ENCODE measurements at places on chromosomes 13 and 19.

GRCh38 chr13:45928176-45928575 is 76.6 kb upstream of the SIAH3 start:
- no peak for DNase-seq

DNA sequence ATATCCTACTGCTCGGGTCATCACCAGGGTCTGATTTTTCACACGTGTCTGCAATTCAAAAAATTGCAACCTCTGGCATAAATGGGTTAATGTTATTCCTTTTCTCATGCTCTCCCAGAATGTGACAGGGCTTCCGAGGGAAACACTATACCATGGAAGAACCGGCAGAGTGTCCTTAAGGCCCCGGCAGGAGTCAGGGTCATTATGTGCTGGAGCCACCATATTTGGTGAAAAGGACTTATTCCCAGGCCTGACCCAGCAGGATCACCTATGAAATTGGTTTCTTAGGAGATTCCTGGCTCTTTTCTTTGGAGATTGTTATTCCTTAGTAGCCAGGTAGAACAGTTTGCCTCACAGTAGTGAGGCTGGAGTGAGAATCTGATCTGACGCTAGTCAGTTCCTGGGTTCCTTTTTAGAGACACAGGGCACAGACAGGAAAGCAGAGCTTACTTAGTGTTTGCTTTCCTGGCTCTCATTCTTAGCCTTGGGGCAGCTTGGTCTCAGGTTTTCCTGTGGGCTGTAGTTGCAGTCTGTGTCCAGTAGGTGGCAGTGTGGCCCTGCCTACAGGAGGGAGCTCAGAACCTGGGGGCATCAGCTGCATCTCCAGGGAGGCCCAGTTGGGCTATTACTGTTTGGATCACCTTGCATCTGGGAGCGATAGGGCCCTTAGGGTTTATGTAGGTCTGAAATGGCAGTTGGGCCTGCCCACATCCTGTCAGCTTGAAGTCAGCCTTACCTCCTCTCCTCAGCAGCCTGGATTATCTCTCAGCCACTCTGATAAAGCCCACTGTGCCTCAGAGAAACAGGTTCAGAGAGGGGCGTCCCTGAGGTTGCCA is 12.4 kb downstream of the SNRNP70 start:
- DNase-seq: peak; percentile 61

DNA sequence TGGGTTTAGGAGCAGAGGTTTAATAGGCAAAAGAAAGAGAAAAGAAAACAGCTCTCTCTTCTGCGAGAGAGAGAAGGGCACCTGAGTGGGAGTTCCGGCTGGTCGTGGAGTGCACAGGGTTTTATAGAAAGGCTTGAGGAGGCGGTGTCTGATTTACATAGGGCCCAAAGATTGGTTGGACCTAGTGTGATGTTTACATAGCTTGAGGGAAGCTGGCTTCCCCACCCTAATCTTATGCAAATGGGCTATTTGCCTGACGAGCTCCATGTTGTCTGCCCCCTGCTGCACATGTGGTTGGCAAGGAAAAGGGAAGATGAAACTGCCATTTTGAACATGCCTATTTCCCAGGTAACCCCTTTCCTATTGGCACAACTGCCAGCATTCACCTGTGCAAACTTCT is 21.5 kb upstream of the MEDAG start:
- no peak for DNase-seq

GRCh38 chr13:90824032-90824431 is 523.5 kb upstream of the MIR17HG start:
- DNase-seq: no peak

DNA sequence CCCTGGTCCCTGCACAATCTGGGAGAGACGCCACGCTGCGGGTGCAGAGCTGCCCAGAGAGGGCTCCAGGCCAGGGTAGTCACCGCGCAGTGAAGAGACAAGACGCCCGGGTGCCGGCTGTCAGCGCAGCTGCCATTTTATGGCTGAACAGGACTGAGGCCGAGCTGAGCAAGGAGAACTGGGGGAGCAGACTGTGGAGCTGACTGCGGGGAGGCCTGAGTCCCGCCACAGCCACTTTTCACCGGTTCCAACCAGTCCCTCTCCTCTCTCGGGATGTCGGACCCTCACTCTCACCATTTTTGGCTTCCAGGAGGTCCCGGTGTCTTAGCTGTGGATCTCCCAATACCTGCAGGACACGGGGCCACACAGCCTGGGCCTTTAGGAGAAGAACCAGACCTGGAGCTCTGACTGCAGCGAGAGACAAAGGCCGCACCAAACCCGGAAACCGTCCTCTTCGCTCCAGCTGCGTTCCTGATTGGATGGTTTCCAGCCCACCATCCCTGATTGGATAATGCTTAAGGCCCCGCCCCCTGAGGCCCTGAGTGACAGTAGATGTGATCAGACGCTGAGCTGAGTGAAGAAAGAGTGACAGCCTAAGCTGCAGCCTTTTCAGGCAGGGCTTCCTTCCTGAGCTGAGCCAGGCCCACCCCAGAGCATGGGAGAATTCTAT is at the start of gene ZNF626:
Gene ZNF626 (minus strand): TSS at position 422 of the 670 bp plus-strand sequence. CDS start 125 bp downstream, at position 297.
- no peak for DNase-seq

DNA sequence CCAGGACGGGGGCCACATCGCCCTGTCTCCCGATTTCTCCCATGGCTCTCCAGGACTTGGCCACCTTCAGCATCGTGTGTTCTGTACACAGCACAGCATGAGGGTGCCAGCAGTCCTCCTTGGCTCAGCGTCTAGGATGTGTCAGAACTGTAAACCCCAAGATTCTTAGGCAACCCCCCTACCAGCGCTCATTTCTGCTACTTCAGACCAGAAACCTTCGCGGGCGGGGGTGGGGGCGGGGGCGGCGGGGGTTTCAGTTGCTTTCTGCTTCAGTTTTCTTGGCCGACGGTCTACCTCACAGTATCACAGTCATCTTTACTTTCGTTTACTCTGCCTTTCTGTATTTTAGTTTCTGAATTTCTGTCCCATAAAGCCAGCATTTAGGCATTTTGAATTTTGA is 82.4 kb downstream of the GGACT start:
- no peak for DNase-seq

- DNase-seq: no peak
Observed at GRCh38 chr13:44620057-44620456, 43.9 kb upstream of the TSC22D1 start.

DNA sequence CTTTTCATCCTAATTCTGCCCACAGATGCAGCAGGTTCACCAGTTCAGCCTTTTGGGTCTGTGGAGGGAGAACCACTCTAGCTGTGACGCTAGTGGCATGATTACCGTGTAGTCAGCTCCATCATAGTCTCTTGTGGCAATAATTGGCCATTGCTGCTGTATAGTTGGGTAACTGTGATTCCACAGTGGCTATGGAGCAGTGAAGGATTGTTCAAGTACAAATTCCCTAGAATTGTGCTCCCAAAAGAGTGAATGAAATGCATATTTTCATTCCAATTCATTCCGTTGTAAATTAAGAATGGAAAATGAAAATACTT is 856 bp downstream of the TEX26 start:
- no peak for DNase-seq

GRCh38 chr19:42115219-42115618 is 17.0 kb downstream of the POU2F2 start:
- no peak for DNase-seq

DNA sequence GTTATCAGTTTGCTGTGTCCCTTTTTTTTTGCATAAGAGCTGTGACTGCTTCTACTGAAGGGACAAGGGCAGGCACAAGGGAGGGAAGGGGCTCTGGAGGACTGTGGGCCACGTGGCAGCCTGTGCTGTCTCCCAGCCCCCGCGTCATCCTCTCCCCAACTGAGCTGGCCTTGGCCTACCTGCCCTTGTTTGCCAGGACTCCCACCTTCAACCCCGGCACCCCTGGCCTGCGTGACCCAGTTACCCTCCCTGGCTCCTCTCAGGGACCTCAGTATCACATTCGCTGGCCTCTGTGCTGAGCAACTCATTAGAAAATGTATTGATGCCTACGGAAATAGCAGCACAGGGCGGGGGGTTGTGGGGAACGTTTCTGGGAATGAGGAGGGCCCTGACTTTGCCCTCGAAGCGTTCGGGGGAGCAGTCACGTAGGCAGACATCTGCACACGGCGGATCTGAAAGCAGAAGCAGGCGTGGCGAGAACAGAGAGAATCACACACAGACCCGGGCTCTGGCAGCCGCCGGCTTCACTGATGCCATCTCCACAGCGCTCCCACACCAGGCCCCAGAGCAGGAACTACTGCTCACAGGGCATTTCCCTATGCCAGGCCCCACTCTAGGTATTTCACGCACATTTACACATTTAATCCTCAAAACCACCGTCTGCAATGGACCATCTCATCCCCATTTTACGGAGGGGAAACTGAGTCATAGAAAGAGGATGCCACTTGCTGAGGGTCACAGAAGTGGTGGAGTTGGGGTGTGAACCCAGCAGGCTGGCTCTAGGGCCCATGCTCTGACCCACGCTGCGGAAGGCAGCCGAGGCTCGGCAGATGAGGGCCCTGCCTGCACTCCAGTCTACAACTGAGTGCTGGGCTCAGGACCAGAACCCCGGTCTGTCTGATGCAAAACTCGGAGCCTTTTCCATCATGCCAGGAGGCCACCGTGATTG is 5.7 kb upstream of the ATF5 start:
- DNase-seq: no peak

DNA sequence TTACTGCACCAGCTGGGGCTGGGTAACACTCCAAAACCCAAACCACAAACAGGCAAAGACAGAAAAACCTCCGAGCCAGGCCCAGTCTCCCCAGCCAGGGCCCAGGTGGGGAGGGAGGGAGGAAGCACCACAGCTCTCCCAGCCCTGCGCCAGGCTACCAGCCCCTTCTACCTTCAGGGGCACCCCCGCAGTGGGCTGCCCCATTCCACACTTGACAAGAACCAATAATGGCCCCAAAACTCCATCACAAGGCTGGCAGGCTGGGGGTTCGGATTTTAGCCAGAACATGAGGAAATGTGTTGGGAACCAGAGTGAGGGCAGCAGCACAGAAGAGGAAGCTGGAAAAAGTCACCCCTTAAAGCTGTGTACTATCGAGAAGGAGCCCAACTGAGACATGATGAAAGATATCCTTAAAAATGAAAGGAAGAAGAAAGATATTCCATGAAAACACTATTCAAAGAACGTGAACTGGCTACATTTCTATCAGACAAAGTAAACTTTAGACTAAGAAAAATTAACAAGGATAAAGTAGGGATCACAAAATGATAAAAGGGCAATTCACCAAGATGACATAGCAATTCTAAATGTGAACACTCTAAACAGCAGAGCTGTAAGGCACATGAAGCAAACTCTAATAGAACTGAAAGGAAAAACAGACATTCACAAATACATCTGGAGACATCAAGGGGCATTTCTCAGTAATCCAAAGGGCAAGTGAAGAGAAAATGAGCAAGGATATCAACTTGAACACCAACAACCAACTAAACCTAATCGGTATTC is 12.9 kb downstream of the TUBGCP3 start:
- no peak for DNase-seq

DNA sequence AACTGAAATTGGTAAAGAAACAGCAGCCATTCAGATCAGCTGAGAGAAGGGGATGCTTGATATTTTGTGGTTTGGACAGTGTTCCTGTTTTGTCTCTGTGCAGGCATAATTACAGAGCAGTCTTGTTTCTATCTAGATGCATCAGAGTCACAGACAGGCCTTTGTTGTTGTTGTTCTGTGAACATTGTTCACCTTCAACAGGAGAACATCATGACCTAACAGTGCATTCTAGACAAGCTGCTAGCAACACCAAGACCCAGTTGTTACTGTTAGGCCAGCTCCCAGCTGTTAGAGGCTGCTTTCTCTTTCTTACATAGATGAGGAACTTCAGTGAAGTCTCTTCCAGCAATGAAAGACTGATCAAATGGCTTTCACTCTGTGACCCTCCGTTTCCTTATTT is 8.5 kb upstream of the LSR start:
- no peak for DNase-seq

DNA sequence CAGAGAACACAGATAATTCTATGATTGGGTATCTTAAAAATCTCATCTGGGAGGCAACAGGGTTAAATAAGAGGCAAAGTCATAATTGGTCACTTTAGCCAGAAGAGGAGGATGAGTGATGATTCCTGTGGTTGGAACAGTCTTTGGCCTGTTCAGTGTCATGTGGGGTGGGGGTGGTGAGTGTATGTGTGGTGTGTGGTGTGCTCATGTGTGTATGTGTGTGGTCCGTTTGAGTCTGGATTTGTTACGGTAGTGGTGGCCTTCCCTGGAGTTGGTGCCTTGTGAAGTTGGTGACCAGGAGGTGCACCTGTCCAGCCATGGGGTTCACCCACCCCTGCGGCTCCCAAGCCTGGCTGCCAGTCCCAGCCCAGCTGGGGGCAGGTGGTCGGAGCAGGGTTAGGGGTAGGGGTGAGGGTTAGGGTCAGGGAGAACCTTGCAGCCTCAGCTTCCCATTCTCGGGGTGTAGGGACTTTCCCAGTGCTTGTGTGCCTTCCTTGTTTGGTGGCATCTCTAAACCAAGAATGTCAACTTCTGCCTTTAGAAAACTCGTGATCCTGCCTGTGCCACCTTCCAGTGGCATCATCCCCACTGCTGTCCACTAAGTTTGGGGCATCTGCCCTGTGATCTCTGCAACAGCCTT is 97.5 kb downstream of the RAB20 start:
- DNase-seq: no peak

DNA sequence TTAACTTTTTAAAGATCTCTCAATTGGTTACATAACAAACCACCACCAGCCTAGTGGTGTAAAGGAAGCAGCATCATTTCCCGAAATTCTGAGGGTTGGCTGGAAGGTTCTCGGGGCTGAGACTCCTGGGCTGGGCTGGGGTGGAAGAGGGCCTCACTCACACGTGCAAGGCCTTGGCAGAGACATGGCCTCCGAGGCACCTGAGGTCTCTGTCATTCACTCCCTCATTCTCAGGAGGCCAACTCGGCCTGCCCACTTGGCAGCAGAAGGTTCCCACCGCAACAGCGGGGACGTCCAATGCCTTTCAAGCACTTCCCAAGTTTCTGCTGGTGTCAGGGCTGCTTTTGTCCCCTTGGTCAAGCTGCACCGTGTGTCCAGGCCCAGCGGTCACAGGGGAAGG is 18.6 kb upstream of the RASA3 start:
- DNase-seq: no peak

GRCh38 chr13:36907821-36908220 is 12.2 kb downstream of the SMAD9 start:
- DNase-seq: peak; percentile 20

- no peak for DNase-seq
Observed at GRCh38 chr19:10892256-10892655, 20.9 kb downstream of the CARM1 start.

GRCh38 chr19:12946092-12946721 is 545 bp downstream of the RAD23A start:
- peak; percentile 38 for DNase-seq

DNA sequence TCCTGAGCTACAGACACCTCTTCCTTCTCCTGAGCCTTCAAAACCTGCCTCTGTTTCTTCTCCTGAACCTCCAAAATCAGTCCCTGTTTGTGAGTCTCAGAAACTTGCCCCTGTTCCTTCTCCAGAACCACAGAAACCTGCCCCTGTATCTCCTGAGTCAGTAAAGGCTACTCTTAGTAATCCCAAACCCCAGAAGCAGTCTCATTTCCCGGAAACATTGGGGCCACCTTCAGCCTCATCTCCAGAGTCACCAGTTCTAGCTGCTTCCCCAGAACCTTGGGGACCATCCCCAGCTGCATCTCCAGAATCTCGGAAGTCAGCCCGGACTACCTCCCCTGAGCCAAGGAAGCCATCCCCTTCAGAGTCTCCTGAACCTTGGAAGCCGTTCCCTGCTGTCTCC is 10.0 kb downstream of the CHAMP1 start:
- no peak for DNase-seq
